ENCODE measurements at places on chromosomes 4 and X. TPM values are rescaled to one million over a fixed set of nuclear protein-coding genes. Genes with fewer than 3 reads are reported as not detected.

The PPP3CA gene
- 36.8 TPM for total RNA-seq

The AFP gene
- total RNA-seq, result 11.0 TPM

The AR gene
- total RNA-seq, result 7.6 TPM

The TACR3 gene
- not detected for total RNA-seq

The EPHA5 gene
- 14.2 TPM for total RNA-seq

The SCLT1 gene
- 20.1 TPM for total RNA-seq

The SAGE1 gene
- total RNA-seq, result not detected

The ARSD gene
- total RNA-seq, result 9.0 TPM

The ARHGAP6 gene
- total RNA-seq, result 0.14 TPM

The ITM2A gene
- not detected for total RNA-seq
